ENCODE measurements at places on chromosomes 4 and X.

GRCh38 chrX:131854581-131854980 is 168.5 kb upstream of the STK26 start:
- no peak for DNase-seq

- no peak for DNase-seq
These were observed 74.3 kb downstream of the IQCM start for GRCh38 chr4:149741186-149741831.

DNA sequence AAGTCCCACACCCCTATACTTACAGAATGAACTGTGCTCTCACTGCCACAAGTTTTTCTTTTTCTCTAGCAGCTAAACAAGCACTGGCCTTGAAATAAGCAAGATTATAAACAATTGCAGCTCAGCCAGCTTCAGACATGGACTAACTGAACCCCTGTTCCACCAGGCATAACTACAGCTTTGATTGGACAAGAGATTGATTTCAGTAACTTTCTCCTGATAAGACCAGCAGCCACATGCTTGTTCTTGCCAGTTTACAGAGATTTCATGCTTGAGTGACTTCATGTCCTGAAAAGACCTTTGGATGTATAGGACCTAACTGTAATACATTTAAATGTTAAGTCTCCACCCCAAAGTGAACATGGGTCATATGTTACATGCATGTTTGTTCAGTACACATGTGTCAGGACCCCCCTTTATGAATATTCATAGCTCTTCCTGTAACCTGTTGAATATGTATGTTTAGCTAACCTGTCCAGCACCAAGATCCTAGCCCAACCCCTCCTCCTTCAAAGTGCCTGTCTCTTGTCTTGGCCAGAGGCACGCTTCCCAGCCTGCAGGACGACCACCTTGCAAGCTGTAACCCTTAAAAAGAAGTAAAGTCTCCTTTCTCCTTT is 27.9 kb downstream of the ZNF275 start:
- DNase-seq, result no peak

DNA sequence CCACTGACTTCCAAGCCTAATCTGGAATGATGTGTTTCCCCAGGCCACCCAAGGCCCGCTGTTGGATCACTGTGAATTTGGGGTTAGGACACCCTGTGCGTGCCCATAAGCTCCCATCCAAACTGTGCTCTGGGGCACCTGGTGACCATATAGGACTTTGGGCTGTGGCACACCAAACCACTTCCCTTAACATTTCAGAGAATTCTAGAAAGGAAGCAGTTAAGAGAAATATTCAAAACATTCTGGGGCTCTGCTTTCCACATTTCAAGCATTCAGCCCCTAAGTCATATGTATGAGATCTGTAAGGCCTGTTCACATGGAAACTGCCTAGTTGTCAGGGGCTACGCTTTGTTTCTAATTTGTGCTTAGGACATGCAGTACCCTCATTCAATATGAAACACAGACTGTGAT is 14.4 kb downstream of the VGLL1 start:
- no peak for DNase-seq

DNA sequence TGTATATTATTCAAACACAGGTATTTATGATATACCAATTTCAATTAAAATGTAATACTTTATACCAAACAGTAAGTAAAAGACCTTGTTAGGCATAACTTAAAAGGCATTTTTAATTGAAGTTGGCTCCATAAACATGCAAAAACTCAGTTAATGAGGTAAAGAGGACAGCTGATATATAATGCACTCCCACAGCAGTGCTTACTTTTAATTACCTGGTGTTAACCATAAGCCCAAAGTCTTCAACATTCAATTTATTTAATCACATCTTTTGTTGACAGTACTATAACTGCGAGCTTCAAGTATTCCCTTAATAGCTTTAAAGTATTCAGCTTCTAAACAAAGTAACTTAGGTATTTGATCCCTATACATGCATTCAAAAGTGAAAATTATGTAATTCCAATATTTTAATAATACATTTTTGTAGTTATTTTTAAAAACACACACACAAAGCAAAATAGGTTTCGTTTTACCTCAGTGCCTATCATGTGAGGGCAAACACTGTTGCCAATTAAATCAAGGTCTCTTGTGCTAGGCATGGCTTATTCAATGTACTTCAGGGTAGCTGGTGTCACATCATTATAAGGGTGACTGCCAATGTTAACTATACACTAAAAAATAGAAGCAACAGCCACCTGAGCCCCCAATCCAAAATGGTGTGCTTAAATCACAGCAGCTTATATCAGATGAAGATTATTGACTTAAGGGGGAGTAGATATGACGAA is 197.1 kb downstream of the LRBA start:
- DNase-seq, result no peak

GRCh38 chrX:154402622-154403127 is 4.5 kb downstream of the RPL10 start:
- DNase-seq, result no peak

DNA sequence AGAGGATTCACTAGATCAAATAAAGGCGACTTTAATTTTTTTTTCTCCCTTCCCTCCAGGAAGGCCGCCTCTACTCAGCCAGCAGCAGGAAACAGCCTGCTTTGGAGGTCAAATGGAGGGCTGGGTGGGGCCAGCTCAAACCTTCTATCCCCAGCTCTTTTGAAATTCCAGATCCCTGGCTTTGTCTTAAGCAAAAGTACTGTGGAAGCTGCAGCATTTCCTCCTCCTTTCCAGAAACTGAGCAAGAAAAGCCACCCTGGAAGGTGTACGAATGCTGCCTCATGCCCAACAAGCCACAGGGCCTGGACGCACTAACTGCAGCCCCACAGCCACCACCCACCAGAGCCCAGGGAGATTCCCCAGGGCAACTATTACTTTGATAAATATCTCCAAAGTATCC is 55.1 kb upstream of the ZCCHC13 start:
- DNase-seq, result no peak

GRCh38 chr4:136800248-136800647 is 732.0 kb downstream of the PCDH18 start:
- DNase-seq, result no peak

DNA sequence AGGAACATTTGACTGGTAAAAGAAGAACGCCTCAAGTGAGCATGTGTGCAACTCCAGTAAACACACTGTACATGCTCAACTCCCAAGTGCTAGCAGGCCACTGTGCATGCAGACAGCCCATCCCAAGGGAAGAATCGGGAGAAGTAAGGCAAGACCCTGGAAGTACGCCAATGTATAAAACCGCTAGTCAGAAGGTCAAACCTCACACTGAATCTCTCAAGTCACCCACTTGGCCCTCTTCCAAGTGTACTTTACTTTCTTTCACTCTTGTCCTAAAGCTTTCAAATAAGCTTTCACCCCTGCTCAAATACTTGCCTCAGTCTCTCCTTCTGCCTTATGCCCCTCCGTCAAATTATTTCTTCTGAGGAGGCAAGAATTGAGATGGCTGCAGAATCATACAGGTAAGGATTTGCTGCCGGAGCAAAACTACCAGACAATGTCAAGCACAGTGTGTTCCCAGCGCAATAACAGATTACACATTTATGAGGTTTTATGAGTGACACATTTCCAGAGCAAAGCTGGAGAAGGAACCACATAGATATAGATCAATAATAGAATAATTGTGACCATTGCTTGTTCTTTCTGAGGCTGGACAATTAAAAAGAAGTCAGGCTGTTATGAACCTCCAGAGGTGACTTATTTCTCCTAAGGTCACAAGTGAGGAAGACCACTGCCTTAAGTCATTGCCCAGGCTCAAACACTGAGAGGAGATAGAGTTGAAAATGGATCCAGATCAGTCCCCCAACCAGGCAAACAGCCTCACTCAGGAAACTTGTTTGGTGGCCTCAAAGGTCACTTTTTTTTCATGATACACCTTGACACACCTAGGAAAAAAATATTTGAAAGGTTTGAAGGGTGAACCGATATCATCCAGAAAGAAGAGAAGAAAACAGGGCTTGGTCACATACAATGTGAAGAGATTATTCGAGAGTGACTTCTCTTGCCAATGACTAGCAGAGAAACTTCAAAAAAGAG is 26.3 kb downstream of the CXCL1 start:
- DNase-seq, result no peak

- no peak for DNase-seq
These were observed 196.7 kb downstream of the CFAP47 start for GRCh38 chrX:36116222-36116621.

- no peak for DNase-seq
These were observed 20.8 kb upstream of the CEP135 start for GRCh38 chr4:55927803-55928437.

GRCh38 chr4:7430368-7430964 is 4.3 kb downstream of the PSAPL1 start:
- DNase-seq, result no peak

GRCh38 chr4:6682862-6683590 is 10.7 kb upstream of the S100P start:
- no peak for DNase-seq

DNA sequence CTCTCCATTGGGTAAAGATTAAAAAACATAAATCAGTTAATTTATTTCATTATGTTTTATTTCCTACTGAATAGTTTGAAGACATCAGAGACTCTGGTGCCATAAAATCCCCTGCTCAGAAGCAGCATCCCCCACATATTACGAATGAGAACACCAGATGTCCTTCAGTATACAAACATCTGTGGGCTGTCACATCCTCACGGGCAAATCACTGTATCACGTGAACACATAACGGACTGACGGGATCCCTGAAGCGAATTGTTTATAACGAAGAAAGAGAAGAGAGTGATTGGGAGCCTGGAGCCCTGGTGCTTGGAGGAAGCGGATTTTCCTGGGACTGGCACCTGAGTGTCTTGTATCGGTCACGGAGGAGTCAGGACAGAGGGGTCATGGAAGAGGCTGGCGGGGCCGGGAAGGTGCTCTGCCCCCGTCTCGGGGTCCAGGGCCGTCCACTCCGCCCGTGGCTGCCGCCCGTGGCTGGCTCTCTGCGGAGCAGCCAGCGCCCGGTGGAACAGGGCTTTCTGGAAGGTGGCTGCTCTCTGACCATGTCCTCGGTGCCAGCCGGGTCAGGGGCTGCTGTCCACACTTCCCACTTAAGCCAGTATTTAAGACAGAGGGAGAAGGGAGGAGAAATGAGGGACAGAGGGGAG is 452.7 kb upstream of the FAT1 start:
- DNase-seq, result no peak

DNA sequence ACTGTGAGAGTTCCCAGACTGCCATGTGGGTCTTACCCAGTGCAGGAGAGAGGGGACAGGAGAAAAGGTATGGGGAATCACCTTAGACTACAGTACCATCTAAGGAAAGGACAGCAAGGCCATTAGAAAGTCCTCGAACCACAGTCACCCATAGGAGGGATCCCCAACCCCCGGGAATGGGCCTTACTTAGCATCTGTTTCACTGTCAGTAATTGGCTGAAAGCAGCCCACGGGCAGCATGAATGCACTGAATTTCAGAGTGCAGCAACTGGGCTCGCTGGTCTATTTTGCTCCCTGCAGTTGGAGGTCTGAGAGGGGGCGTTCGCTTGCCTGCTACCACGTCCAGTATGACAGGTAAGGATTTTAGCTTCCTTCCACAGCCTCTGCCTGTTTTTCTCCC is 50.4 kb upstream of the KLHL8 start:
- DNase-seq, result no peak

- peak; percentile 9 for DNase-seq
These were observed 90.1 kb upstream of the MAPK10 start for GRCh38 chr4:86449746-86450588.

DNA sequence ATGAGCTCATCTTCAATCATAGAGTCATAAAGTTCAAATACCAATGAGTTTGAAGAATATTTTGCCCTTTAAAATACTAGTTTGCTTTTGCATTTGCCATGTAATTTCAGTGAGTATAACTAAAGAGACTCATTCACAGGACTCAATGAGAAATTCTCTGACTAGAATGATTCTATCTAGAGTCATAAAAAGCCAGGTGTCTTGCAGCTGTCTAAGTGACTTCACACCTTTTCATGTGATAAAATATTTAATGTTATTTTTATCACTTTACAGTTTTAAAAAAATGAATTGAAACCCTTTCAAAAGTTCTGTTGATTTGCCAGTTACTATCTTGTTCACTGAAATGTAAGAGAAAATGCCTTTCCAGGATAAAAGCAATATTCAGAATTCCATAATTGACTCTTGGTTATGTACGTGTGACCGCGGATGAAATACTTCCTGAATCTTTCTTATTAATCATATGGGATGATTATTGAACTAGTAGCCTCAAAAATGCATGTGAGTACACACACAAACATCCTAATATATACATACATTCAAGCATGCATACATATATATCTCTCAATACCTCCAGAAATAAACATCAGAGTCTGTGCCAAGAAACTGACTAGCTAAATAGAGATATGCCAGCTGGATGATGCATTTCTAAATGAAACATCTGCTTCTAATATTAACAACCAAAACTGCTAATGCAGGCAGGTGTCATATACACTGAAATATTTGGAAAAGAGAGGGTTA is 87.0 kb downstream of the GABRB1 start:
- DNase-seq, result no peak

GRCh38 chrX:49701933-49702332 is 6.1 kb upstream of the PAGE1 start:
- DNase-seq, result no peak

DNA sequence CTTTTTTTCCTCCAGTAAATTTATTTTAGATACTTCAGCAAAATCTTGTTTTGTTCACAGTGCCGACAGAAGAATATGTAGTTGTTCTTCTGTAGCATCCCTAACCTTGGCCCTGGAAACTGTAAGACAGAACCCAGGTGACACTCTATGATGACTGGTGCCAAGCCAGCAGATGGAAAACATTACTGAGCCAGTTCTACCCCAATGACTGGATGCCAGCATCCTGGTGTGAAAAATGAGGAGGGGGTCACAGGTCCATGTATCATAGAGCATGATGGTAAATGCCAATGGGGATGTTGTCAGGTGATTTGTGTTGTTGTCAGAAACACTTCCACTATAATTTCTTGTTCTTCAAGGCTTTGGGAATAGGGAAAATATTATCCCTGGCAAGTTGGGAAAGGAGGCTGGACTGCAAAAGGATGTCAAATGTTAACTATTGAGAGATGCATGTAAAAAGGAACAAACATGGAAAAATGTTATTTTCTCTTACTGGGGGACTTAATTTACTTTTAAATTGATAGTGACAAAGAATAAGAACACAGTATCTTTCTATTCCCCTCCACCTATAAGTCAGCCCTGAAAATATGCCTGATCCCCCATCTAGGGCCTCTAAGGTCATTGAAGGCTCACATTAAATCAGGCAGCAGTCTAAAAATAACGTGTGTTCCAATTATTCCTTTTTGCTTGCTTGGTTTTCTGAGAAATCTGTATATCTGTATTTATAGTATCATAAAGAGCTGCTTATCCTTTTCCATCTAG is 159.8 kb downstream of the RASL11B start:
- no peak for DNase-seq

DNA sequence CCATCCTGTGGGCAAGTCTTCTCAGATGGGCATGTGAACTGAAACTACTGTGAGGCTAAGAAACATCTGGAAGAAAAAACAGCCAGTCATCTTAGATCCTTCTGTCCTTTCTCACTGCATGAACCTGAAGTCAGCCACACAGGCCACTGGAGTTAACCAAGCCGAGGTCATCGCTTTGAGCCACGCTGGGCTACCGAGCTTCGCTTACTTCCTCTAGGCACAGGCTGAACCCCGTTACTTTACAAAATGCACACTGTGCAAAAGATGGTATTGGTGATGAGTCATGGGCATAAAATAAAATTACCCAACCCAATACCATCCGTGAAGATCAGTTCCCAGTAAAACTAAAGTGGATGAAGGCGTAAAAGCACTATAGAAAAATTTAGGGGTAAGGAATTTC is 86.2 kb downstream of the MTMR1 start:
- no peak for DNase-seq

- DNase-seq, result peak; percentile 34
These were observed 240.5 kb upstream of the ANKRD50 start for GRCh38 chr4:124953061-124953460.

Measured in GM04503 (cell line).